ENCODE measurements at places on chromosomes 12 and 14.

DNA sequence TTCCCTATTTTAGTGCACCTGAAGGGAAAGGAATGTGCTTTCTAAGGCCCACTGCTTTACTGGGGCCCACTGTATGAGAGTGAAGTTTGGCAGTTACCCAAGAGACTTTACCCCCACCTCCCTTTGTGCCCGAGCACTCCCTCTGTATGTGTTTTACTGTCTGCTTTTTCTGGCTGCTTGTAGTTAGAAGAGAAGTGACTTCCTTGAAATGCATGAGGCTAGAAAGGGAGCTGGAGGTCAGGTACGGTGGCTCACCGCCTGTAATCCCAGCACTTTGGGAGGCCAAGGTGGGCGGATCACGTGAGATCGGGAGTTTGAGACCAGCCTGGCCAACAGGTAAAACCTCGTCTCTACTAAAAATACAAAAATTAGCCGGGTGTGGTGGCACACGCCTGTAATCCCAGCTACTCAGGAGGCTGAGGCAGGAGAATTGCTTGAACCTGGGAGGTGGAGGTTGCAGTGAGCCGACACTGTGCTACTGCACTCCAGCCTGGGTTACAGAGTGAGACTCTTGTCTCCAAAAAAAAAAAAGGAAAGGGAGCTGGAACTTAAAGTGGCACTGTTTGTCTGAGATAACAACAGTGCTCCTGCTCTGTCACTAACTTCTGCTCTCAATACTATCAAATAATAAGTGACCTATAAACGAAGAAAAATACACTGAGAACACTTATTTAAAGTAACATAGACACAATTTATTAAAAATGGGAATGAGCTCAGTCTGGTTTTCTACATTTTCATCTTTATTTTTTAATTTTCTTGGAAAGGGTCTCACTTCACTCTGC is 5.8 kb downstream of the TRIP11 start:
- DNase-seq: no peak

- no peak for DNase-seq
Measured at GRCh38 chr14:72663076-72663487, 230.8 kb downstream of the DPF3 start.

DNA sequence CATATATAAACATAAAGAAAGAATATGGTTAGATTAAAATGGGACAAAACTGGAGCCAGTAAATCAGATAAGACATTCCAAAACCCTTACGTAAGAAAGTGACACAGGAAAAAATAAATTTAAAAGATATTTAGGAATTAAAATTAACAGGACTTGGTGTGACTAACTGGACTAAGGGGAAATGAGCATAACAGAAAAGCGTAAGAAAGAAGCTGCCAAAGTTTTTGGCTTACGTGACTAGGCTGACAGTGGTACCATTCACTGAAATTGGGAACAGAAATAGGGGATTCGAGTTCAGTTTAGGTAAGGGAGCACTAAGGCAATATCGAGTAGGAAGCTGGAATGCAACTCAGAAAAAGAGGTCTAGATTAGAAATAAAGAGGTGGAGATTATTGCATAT is 7.8 kb downstream of the CDK17 start:
- DNase-seq: no peak

DNA sequence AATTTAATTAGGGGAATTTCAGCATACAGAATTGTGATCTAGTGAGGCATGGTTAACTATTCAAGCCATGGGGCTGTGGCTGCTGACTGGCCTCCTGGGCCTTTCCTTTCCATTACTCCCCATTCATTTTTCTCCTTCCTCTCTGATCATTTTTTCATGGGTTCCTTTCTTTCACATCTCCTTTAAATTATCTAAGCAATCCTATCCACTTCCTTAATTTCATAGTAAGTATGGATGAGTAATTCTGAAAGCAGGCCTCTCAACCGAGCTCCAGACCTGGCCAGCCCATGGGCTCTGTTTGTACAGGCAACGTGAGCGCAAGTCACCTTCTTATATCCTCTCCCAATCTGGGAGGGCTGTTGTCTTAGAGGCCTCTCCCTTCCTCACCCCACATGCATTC is 13.4 kb downstream of the CKAP4 start:
- DNase-seq: peak; percentile 50

DNA sequence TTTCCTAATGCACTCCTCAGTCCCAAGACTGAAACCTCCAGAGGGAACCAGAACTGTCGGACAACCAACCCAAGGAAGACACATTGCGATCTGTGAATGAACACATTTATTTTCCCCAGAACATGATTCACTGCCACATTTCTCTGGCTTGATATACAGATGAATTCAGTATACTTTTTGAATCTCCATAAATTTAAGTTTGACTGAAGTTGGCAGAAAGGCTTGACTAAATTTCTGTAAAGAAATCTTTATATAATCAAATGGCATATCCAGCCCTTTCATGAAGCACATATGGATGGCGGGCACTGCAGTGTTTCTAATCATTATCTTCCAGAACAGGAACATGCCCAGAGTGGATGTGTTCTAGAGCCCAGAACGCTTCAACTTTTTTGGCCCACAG is 56.7 kb downstream of the DCAF5 start:
- DNase-seq: no peak

DNA sequence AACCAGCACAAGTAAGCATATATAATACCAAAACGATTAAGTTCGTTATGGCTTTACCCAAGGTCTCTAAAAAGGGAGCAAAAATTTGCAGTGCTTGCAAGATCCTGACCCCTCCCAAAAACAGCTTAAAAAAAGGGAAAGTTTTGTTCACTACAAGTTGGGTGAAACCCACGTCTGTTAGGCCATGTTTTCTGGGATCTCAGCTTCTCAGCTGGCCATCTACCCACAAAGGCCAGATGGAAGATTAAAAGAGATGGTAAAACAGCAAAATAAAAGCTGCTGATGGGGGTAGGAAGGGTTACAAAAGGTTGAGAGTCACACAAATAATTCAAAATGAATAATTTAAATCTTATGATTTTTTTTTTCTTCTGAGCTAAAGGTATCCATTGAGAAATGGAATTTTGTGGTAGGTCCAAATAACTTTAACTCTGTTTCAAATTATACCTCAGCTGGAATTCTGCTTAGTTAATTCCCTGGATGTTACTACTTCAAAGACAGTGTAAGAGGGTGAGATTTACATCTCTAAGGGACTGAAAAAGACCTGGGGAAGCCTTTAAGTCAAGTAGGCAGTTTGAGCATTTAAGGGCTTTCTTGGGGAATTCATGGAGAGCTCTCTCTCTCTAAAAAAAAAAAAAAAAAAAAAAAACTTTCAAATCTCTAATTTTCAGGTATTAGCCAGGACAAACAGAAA is 185.6 kb upstream of the NAV3 start:
- DNase-seq: no peak

- DNase-seq: no peak
Measured at GRCh38 chr12:53214687-53215455, 7.8 kb upstream of the ITGB7 start.

GRCh38 chr12:57213058-57213715 is 3.4 kb upstream of the NXPH4 start:
- DNase-seq: peak; percentile 84

- DNase-seq: no peak
Measured at GRCh38 chr14:68166731-68167382, 347.3 kb downstream of the RAD51B start.

GRCh38 chr12:80590085-80590484 is 117.3 kb upstream of the MYF6 start:
- DNase-seq: no peak

- DNase-seq: no peak
Measured at GRCh38 chr12:64147875-64148274, 74.2 kb downstream of the KICS2 start.

- DNase-seq: no peak
Measured at GRCh38 chr12:69906411-69907216, 81.6 kb downstream of the MYRFL start.

DNA sequence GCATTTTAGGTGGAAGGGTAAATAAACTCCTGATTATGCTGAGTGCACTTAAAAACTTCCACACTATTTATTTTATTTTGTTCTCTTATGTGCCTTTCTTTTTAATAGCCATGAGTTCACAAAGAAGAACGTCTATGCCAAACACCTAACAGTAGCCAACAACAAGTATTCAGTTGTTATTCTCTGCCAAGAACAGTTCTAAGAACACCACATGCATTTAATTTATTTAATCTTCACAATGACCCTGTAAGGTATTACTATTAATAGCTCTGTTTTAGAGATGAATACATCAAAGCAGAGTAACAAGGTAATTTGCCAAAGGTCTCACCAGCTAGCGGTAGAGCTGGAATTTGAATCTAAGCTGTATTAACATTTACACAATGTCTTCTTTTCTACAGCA is 240.1 kb downstream of the ALG10B start:
- no peak for DNase-seq

DNA sequence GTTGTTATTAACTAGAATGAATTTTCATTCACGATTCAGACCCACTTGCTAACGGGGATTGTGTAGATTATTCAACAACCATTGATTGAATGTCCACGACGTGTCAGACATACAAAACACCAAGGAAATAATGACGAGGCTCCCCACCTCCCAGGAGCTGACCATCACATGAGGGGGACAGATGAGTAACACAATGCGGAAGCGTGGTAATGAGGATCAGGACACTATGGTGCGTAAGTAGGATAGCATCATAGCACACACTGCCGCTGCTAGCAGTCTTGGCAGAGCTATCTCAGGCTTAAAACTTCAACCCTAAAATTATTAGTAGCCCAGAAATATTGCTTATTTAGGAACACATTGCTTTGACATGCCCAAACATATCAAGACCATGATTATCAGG is 265.8 kb downstream of the EGLN3 start:
- no peak for DNase-seq

DNA sequence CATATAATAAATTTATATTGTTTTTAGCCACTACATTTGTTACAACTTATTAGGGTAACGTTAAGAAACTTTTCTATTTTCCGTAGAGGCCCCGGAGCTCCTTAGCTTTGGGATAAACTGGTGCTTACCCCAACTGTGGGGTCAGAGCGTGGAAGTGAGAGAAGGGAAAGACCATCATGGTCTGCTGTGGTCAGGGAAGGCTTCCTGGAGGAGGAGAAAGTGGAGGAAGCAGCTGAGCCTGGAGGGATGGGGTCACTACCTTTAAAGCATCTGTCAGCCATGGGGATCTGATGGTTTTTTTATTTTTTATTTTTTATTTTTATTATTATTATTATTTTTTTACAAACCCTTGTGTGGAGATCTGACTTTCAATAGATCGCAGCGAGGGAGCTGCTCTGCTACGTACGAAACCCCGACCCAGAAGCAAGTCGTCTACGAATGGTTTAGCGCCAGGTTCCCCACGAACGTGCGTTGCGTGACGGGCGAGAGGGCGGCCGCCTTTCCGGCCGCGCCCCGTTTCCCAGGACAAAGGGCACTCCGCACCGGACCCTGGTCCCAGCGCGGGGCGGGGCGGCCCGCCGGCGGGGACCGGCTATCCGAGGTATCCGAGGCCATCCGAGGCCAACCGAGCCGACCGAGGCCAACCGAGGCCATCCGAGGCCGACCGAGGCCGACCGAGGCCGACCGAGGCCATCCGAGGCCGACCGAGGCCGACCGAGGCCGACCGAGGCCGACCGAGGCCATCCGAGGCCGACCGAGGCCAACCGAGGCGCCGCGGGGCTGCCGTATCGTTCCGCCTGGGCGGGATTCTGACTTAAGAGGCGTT is 1101.2 kb upstream of the TMEM132C start:
- DNase-seq: peak; percentile 74

DNA sequence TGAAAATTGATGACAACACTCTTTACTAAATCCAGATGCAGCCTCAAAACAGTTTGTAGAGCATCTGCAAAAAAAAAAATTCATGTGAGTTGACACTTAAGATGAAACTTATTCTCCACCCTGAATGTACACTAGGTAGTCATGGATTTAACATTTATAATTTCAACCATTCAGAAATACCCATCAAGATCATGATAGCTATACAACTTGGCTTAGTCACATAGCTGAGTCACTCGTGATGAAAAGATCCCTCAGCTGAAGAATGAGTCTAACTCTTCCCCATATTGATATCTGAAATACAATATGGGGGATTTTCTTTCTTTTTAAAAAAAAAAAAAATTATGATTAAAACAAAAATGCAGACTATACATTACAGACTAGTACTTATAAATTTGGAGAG is 104.8 kb upstream of the PLEKHG7 start:
- no peak for DNase-seq

DNA sequence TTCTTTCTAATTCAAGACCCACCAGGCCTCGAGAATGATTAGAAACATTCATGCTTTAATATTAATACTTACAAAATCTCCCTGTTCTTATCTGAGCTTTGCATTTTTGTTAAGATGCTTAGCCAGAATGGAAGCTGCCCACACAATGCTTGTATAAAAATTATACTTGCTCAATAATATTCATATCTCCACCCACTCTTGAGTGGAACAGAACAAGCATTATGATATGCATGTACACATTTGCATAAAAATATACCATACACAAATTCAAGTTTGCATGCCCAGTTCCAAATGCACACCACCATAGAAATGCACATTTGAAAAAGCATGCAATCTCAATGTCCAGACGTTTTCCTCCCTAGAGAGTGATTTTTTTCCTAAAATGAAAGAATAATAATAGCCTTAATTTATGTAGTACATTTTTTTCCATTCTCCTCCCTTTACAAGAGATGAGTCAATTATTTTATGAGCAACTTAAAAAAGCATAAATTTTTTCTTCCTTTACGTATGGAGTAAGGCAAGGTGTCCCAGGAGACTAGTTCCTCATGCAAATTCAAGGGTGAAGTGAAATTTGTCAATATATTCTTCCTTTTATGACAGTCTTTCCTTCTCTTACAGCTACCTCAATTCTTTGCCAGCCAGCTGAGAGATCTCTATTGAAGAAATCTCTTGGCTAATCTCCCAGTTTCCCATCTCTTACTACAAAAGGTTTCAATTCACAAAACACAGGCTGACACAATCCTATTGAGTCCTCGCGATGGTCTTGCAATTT is 313.1 kb upstream of the GARIN6 start:
- no peak for DNase-seq

GRCh38 chr12:118472940-118473339 is 96.6 kb downstream of the SUDS3 start:
- no peak for DNase-seq

- no peak for DNase-seq
Measured at GRCh38 chr14:81341370-81341769, 58.8 kb downstream of the STON2 start.

GRCh38 chr12:59079002-59079401 is 158.7 kb upstream of the LRIG3 start:
- peak; percentile 42 for DNase-seq

GRCh38 chr12:95593266-95593871 is 42.1 kb upstream of the USP44 start:
- DNase-seq: no peak

Measured in inflammatory macrophage (primary cell).